ENCODE measurements at places on chromosomes 11 and 22.

GRCh38 chr11:57566905-57567514, 462 bp downstream of the UBE2L6 start:
- DNase-seq, result no peak

DNA sequence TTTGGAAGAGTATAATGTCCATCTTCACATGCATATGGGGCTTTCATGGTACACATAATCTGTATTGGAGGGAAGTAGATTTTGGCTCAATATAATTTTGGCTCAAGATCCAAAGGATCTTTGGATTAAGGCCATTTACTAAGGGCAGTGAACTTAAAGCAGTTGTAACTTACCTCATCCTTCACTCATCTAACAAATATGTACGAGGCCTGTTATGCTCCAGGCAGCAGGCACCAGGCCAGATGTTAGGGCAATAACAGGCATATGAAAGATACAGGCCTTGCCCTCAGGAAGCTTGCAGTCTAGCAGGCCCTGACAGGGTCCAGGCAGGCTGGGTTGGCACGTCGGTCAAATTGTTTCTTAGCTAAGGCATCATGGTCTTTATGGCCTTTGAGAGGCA, 44.6 kb downstream of the LIF start:
- DNase-seq, result no peak

DNA sequence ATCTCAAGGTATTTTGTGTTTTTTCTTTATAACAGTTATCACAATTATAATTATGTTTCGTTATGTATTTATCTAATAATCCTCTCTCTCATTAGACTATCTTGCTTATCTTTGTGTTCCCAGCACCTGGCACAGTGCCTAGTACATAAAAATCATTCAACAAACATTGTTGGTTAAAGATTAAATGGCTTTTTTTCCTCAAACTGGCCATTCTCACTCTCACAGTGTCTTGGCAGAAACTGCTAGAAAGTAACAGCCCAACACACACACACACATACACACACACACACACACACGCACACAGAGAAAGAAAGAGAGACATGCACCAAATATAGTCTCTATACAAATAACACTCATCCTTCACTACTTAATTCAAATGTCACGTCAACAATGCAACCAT, 36.8 kb downstream of the OR10A6 start:
- no peak for DNase-seq

GRCh38 chr11:111230122-111230465, 15.4 kb upstream of the POU2AF2 start:
- DNase-seq, result no peak

GRCh38 chr11:33564856-33565453, 135.7 kb downstream of the C11orf91 start:
- no peak for DNase-seq

- peak; percentile 34 for DNase-seq
Observed at GRCh38 chr11:125451400-125452124, 44.5 kb downstream of the FEZ1 start.

DNA sequence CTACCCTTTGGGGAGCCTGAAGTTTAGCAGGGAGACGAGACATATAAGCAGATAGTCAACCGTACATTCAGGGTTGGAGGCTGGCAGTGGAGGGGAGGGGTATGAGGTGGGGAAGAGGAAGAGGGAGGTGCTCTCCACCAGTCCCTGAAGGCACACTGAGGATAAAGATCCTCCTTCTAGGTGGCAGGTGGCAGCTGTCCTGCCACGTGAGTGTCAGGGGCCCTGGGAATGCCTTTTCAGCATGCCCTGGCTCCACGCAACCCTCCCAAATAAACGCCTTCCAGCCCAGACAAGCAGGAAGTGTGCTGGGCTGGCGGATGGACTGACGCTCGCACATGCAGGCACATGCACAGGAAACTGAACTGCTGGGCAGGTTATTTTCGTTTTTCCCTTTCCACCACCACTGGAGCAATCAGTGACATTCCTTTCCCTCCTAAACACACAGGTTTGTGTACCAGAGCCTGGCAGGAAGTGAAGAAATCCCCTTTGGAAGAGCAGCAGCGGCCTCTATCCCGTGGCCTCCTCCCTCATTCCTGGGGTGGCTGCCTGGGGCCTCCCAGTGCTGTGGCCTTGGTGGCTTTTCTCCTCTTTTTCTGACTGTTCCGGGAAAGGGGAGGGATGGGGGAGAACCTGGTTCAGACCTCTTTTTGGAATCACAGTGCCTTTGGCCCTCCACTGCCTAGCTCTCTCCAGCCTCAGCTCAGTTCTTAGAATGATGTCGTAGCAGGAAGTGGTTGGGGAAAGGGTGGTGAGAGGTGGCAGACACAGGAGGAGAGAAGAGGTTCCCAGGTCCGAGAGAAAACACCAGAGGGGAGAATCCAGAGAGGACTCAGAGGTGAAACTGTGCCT, 157.0 kb upstream of the TIMP3 start:
- DNase-seq, result peak; percentile 47

DNA sequence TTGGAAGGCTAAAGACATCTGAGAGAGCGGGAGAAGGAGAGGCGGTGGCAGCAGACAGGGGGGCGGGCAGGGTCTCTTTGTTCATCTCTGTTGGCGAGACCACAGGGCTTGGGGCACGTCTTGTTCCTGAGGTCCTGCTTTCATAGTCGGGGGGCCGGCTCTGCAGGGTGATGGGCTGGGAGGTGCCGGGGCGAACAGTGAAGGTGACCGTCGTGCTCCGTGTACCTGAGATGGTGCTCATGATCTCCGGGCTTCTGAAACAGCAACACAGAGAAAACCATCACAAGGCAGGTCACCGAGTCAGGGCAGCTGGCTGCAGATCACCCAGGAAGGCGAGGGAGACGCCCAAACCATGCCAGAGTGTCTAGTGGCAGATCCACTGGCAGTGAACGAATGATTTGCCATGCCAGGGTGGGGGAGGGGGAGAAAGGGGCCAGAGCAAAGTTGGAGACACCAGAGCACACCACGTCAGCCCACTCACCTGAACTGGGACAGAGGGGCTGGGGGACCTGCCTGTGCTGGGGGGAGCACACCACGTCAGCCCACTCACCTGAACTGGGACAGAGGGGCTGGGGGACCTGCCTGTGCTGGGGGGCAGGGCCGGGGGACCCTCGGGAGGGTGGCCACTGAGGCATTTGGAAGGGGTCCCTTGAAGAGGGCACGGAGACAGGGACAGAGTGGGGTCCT, 75.0 kb downstream of the CTTN start:
- DNase-seq, result no peak

GRCh38 chr11:67705264-67705663, 30.8 kb upstream of the ALDH3B2 start:
- DNase-seq, result no peak

DNA sequence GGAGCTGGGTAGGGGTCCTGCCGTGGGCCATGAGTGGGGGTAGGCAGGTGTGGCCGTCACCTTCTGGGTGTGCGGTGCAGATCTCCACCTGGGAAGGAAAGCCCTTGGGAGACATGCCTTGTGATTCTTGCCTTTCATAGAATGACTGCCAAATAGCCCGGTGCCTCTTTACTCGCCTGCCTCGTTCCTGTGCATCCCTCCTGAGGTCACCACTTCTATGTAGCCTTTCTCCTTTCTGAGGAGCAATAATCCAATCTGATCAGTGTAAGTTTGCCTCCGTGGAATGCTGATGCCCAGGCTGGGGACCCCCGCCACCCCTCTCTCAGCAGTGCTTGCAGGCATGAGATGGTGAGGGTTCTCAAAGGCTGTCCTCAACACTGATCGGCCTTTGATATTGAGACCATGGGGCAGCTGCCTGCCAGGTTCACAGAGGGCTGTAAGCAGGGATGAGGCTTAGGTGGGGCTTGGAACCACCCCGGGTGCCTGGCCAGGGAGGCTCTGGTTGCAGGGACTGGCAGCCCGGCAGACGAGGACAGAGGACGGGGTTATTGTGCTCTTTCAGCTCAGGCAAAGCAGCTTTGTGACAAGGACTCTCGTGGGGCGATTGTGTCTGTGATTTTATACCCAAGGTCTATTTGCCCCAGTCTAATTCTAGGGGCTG, 86.1 kb upstream of the WNT7B start:
- DNase-seq, result no peak

DNA sequence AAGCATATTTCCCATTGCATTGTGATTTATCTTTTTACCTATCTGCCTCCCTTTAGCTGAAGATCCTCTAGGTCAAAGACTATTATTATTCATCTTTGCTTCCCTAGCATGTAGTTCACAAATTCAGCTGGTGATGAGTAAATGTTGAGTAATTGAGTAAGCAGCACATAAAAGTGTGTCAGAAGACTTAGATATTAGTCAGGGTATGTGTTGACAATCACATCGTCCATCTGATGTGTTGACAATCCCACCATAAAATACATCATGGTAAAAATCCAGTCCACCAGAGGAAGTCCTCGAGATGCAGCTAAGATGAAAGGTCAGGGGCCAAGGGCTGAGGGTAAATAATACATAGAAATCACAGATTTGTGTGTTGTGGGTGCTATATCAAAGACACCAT, 22.9 kb upstream of the ABTB2 start:
- DNase-seq, result no peak

DNA sequence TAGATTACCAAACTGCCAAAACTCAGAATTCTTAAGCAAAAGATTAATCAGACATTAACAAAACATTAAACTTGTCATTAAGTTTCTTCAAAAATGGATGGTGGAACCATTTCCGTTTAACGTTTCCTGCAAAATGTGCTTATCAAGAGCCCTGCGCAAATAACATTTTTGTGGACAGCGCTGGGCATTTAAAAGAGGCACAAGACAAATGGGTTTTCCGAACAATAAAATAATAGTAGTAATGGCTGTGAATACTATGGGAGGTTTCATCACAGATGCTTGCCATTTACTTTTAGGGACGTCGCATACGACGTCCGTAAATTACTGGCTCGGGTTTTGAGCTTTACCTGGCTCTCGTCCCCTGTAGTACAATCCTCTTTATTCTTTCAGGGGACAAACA, 1.1 kb downstream of the NPAT start:
- no peak for DNase-seq

GRCh38 chr11:45590743-45591142, 74.7 kb downstream of the CHST1 start:
- no peak for DNase-seq

DNA sequence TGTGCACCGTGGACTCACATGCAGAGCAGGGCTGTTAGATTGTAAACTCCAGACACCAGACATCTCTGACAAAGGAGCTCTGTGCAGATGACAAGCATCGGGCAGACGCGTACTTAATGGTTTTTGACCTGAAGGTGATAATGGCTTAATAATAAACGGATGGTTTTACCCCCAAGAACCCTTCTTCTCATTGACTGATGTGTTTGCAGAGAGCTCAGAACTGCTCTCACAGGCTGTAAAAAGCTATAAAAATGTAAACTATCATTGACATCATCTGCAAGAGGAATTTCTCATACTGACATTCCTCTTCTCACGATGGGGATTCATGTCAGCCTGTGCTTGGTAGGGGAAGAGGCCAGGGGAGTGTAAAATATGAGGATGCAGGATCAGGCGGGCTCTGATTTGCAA, 8.6 kb upstream of the ARHGAP8 start:
- no peak for DNase-seq

DNA sequence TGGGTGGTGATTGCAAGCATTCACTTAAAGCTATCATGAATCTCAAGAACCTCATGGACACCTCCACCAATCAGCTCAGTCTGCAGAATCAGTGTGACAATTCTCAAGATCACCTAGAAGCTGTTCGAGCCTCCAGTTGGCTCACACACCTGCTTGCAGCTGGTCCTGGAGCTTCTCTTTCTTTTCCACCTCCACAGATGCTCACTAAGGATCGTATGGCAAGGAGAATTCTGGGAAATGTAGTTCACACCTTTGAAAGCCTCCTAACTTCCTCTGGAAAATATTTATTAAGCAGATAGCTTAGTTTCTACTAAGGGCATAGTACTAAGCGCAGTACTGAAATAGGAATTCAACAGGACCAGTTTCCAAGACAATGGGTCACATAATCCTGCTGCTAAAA, 26.2 kb downstream of the FSHB start:
- no peak for DNase-seq

GRCh38 chr11:104798789-104799188, 99.5 kb downstream of the CASP12 start:
- no peak for DNase-seq

GRCh38 chr11:27443746-27444507, 28.7 kb downstream of the LGR4 start:
- no peak for DNase-seq

DNA sequence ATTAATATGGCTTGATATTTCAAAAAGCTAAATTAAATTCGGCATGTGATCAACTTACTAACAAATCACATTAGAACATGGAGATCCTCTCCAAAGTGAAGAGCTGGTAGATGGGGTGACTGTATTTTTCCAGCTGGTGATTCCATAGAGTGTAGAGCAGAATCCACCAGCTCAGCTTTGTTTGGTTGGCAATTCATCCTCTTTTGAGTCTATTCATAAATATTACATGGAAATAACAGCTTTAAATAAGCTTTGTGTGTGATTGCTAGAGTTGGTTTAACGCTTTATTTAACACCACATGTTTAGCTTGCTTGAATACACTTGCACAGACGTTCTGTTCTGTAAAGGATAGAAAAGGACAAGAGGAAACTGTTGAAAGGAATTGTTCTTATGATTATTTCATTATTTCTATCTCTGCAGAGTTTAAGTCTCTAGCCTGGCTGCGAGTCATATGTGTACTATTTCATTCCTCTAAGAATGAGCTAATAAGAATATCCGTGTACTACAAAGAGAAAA, 738.3 kb upstream of the KIRREL3 start:
- DNase-seq, result no peak

DNA sequence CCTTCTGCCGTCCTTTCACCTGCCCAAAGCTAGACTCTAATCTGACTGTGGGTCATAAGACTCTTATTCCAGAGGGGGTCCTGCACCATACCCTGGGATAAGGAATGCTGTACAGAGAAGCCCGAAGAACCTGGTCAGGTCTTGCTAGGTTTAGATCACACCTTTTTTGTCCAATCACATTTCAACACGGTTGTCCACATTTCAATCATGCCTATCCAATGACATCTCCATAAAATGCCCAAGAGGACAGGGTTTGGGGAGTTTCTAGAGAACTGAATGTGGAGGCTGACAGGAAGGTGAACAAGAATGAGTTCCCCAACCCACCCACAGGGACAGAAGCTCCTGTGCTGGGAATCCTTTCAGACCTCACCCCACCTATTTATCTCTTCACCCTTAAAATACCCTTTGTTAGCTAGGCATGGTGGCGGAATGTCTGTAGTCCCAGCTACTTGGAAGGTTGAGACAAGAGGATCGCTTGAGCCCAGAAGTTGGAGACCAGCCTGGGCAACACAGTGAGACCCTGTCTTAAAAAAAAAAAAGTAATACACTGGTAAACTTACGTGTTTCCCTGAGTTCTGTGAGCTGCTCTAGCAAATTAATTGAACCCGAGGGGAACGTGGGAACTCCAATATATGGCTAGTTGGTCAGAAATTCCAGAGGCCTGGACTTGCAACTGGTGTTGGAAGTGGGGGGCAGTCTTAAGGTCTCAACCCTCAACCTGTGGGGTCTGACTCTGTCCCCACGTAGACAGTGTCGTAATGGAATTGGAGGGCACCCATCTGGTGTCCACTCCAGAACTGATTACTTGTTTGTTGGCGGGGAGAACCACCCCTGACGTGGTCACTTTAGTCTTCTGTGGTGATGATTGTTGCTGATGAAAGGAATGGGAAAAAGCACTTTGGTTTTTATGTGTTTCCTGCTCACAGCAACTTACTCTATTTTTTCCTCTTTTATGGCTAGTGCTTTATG, 17.8 kb downstream of the TCIRG1 start:
- no peak for DNase-seq

All from stimulated activated CD4-positive, alpha-beta T cell treated with anti-CD3 and anti-CD28 coated beads, Interleukin-15, amount 100 ng/mL, for 24 hours (primary cell).